ENCODE measurements at places on chromosomes 3 and 15.

DNA sequence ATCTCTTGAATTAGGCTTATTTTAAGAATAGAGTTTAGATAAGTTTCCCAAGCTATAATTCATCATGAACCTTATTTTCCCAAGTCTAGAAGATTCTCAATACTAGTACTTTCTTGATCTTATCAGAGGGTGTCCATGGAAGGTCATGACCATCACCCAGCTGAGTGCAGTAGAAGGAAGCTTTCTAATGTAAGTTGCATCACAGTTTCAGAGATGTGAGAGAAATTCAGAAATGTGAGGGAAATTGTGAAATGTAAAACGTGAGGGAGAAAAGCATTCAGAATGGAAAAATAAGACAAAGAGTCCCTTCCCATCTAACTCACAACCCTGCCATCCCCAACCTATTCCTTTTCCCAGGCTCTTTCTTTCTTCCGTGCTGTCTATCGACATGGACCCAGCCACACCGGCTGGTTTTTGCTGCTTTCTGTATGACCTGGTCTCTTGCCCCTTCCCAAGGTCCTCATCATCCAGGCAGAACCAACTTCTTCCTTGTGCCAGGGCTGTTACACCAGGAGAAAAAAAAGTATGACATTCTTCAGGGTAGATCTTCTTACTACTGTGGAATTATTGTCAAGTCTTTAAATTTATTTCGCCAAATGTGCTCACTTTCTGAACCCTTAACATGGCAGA, 6.7 kb downstream of the CAPN3 start:
- no peak for DNase-seq

GRCh38 chr15:90364251-90364650, 12.2 kb downstream of the ZNF774 start:
- no peak for DNase-seq

DNA sequence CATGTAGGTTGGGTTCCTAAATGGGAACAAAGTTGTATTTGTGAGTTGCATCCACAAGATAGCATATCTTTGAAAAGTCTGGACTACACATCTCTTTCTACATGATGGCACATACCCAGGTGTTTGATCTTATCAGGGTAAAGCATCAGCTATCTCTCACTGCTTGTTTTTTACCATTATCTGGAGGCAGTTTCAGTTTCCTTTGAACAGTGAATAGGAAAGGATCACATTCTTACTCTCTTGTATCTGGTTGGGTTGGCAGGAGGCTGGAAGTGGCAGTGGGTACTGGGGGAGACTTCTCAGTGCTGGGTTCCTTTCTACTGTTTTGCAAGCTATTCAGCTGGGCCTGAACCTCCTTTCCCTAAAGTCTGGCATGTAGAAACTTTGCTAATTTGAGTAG, 4.1 kb downstream of the CEMIP start:
- DNase-seq, result no peak

DNA sequence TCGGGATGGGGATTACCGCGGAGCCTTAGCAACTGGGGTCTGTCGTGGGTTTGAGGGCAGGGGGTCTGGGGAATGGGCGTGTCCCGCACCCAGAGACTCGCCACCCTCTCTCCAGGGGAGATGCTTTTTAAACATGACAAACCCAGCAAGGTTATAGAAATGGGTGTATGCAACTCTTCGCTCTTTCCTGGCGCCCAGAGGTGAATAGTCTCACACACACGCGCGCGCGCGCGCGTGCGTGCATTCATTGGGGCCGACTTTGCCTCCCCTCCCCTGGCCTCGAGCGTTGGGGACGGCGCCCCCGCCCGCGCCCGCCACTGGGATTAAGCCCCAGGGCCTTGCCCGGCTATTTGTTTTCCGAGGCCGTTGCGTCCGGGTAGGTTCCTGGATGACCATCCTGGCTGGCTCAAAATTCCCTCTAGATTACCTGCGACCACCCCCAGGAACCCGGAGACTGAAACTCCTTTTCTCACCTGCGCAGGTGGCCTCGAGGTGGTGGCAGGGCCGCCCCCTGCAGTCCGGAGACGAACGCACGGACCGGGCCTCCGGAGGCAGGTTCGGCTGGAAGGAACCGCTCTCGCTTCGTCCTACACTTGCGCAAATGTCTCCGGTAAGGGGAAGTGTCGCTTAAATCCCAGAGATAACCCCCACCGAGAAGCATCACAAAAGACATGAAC, 777 bp downstream of the GPR160 start:
- no peak for DNase-seq

DNA sequence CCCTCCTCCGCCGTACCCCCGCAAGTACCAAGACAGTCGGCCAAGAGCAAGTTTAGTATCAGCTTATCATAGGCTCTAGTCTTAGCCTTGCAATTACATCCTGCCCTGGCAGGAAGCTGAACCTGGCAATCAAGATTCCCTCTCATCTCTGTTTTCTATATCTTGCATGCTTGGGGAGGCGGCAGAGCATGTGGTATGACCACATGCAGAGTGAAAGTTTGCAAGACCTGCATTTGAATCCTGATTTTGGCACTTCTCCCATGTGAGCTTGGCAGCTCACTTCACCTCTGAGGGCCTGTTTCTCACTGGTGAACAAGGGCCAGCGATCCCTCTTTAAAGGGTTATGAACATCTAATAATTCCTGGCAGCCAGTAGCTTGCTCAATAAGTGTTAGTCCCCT, 106.1 kb upstream of the FRMD4B start:
- no peak for DNase-seq

- DNase-seq, result no peak
Measured at GRCh38 chr3:85710490-85710889, 751.7 kb downstream of the CADM2 start.
